ENCODE measurements at places on chromosomes 3 and 15.
A peak's percentile ranks its signal among the peaks of the same experiment; 100 is the strongest.

GRCh38 chr3:32288819-32289218 is 50.3 kb downstream of the CMTM8 start:
- DNase-seq, result no peak

GRCh38 chr3:66520724-66521123 is 19.9 kb upstream of the LRIG1 start:
- DNase-seq, result peak; percentile 60

DNA sequence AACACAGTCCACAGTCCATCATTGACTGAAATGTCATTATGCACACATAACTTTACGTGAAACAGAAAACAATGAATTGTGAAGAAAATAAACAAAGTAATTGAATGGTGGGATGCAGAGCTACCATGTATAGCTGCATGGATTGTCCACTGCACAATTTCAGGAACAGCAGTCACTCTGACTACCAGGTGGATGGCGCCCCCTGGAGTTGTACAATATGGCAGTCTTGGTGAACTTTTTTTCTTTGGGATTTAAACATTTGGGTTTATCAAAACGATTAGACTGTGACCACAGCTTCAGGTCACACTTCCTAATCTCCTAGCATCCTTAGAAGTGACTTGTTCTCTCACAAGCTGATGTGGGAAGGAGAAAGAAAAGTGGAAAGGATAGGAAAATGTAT is 48.9 kb upstream of the TCF12 start:
- no peak for DNase-seq

DNA sequence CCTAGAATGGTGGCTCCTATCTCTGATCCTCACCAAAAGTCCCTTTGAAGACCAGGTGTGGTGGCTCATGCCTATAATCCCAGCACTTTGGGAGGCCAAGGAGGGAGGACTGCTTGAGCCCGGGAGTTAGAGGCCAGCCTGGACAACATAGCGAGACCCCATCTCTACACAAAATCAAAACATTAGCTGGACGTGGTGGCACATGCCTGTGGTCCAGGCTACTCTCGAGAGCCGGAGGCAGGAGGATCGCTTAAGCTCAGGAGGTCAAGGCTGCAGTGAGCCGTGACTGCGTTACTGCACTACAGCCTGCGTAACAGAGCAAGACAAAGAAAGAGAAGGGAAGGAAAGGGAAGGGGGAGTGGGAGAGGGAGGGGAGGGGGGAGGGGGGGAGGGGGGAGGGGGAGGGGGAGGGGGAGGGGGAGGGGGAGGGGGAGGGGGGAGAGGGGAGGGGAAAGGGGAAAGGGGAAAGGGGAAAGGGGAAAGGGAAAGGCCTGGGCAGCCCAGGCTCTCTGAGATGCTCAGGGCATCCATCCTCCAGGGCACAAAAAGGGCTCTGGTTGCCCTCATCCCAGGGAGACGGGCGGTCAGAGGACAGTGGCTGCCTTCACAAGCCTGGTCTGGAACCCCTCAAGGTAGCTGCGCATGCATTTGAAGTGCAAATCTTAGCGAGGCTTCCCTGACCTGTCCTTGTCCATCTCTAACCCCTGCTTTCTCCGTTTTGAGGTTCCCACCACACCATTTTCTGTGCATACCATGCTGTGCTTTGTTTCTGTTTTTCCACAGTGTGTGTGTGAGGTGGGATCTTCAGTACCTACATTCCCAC is 76.1 kb downstream of the LDHAL6B start:
- no peak for DNase-seq

DNA sequence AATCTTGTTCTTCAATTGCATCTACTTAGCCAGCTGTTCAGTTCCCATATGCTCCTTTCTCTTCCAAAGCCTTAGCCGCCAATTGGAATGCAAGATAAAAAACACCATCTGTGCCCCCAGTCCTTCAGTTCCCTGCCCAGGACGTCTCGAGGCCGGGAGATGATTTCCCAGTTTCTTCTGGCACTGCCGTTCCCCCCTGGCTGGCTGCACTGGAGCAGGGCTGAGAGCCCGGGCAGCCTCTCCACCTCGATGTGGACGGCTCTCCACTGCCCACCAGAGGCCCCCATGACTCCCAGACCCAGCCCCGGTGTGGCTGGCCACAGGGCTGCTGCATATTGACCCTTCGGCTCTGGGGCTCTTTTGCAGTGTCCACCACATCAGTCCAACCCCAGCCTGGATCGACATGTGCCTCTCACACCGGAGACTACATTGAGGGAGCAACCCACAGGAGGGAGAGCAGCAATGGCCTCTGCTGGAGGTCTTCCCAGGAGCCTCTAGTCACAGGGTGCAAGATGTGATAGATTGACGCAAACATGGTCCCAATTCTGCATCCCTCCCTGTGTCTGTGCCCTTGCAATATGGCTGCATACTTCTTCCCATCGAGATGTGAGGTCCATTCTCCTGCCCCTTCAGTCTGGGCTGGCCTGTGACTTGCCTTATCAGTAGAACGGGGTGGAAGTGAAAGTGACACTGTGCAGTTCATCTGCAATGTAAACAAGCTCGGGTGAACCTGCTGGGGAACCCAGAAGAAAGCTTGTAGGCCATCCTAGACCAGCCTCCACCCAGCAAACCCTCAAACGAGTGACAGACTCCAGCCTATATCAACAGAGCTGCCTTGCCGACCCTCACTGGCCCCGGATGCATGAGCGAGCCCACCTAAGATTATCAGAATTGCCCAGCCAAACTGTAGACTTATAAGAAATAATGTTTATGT is 52.3 kb upstream of the PRR20G start:
- DNase-seq, result no peak

GRCh38 chr3:195337747-195338146 is 66.8 kb upstream of the XXYLT1 start:
- no peak for DNase-seq

- DNase-seq, result no peak
These were observed 51.3 kb downstream of the TLNRD1 start for GRCh38 chr15:81052046-81052445.

- peak; percentile 52 for DNase-seq
These were observed 74.9 kb downstream of the TIPARP start for GRCh38 chr3:156749244-156749643.

DNA sequence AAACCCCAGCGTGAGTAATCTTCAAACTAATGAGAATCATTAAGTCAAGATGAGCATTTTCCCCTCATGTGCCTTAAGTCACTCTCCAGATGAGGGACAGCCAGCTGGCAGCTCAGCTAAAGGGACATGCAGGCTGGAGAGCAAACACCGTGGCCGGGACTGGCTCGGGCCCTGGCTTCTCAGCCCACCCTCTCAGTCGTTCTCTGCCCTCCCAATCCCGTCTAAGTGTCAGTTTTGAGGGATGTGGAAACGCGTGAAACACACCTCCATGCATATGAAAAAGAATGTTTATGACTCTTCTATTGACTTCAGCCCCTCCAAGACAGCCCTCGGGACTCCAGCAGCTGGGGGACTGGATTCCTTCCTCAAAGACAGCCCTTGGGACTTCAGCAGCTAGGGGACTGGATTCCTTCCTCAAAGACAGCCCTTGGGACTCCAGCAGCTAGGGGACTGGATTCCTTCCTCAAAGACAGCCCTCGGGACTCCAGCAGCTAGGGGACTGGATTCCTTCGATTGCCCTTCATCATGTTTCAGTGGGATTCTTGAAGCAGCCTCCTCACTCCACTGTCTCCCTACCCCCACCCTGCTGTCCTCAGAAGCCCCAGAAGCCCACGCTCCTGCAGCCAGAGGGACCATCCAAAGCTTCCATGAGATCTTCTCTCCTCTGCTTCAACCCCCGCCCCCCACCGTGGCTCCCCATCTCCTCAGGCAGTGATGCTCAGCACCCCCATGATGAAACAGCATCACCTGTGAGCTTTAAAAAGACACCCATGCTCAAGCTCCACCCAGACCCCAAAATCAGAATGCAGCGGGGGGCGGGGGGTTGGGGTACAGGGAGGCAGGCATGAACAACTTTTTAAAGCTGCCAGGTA is 228.9 kb downstream of the XXYLT1 start:
- DNase-seq, result no peak
